ENCODE measurements at places on chromosomes 7 and 10.

GRCh38 chr10:79322616-79323543, 24.4 kb upstream of the PPIF start:
- DNase-seq = peak; percentile 68

DNA sequence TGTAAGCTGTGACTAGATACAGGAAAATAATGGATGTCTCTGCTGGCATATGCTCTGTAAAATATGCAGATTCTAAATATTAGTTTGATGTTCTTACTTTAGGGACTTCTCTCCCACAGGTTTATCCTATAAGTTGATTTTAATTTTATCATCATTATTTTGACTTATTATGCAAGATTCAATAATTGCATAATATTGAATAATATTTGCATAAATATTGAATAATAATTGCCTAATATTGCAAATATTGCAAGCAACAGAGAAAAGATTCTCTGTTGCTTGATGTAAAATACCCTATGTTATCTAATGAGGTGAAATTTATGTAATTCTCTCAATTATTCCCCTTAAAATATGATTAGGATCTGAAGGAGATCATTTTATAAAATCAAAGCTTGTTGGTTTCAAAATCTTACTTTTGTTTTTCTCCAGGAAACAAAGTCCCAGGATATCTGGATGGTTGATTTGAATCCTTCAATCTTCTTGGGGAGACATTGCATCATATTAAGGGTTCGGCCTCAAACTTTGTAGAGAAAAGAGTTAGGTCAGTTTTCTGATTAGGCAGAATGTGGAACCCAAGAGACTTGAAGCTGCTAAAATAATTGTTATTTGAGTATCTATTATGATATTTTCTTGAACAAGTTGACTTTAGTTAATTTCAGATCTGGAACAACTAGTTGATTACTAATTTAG, 92.8 kb upstream of the MTPN start:
- no peak for DNase-seq

DNA sequence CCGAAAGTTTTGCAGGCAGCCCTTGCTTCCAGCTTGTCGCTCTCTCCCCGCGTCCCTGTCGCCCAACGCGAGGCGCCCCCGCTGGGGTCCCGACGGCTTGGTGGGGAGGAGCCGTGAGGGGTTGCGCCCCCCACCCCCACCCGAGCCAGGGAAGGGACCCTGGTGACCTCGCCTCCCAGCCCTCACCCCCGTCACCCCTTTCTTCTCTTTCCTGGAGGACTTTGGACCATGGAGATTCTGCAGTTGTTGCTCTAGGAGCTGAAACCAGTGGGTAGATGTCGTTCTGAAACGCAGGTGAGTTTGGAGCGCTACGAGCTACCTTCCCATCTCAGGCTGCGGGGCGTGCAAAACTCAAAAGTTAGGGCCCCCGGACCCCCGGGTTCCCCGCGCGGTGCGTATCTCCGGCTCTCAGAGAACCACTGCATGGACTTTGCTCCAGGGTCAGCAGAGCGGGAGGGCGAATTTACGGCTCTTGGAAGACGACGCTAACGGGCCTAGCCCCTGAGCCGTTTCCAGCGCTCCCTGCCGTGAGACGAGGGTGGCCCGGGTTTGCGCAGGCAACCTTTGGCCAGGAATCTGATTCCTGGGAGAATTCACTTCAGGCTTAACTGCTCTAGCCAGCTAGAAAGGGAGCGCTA, 684 bp upstream of the ATXN7L1 start:
- DNase-seq = no peak

DNA sequence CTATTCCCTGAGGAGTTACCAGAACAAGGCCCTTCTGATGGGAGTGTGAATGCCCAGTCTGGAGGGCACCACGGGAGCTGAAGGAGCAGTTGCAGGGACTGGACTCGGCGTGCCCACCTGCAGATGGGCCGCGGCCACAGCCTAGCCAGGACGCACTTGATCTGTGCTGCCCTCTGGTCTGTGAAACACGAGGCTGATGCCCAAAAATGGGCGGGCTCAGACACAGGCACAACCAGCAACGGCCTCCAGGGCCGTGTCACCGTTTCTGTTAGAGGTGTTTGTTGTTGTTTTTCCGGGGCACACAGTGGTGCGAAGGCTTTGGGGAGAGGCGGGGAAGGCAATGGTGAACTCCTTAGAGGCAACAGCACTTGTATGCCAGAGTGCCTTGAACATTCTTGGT, 235.8 kb downstream of the DNAJB6 start:
- no peak for DNase-seq

- no peak for DNase-seq
Measured at GRCh38 chr10:110881905-110882304, 10.2 kb downstream of the PDCD4 start.

DNA sequence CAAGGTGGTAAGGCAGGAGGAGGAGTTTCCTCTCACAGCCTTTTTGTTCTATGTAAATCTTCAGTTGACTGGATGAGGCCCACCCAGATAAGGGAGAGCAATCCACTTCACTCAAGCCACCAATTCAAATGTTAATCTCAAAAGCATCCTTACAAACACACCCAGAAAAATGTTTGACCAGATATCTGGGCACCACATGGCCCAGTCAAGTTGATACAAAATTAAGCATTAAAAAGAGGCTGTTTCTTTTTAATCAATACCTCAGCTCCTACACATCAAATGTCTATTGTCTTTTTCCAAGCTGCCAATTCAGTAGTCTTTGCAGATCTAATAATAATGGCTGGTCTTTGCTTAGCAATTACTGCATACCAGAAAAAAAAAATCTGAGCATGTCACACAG, 18.0 kb upstream of the LYZL1 start:
- no peak for DNase-seq

All from inflammatory macrophage (primary cell).